ENCODE measurements at places on chromosomes 7 and 10.
A peak's percentile ranks its signal among the peaks of the same experiment; 100 is the strongest.

- no peak for DNase-seq
Observed at GRCh38 chr7:85512790-85513189, 325.9 kb upstream of the SEMA3D start.

DNA sequence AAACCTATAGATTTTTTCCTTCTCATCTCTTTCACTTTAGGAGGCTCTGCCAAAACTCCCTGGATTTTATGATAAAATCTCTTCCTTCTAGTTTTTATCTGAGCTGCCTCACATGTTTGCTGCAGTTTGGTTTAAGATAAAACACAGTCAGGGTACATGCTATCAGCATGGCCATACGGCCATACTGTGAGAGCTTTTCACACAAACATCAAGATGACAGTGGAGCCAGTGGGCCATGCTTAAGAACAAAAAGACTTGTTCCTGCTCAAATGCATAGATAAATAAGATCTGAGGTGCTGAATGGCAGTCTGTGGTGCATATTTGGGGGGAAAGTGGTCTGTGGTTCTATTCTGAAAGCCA, 91.0 kb downstream of the ELMO1 start:
- no peak for DNase-seq

DNA sequence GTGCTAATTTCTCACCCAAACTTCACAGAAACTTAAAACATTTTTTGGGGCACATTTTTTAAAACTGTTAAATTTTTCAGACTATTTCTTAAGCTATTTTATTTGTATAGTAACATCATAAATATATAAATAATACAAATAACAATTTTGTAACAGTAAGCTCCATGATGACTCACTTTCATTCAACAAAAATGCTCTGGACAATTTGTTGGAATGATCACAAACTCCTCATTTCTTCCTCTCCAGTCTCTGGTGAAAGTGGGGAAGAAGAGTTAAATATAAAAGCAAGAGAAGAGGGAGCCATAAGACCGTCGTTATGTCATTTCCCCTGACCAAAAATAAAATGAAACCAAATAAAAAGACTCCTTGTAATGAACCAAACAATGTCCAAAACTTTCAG, 162.4 kb downstream of the AGMO start:
- no peak for DNase-seq

GRCh38 chr7:35755711-35756110, 45.1 kb upstream of the SEPTIN7 start:
- no peak for DNase-seq

DNA sequence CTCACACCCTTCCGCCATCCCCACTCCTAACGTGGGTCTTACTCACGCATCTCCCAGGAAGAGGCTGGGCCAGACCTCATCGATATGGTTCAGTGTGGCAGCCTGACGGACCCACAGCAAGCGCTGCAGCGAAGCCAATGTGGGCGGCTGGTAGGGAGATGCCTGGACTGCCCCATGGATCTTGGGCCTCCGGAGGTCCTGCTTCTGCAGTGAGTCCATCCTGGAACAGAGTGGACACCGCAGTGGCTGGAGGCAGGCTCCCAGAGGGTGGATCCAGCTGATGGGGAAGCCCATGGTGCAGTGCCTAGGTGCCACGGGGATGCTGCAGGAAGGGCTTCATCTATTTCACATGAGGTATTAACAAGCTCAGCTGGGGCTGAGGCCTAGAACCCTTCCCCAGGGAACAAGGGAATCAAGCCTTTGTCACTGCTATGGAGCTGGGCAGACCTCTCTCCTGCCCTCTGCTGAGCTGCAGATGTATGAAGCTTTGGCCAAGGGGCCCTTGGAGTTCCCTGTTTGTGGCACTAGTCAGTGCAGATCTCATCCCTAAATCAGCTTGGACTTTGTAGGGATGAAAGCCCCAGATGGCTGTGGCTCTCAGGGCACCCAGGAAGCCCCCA, 13.7 kb upstream of the SAMD8 start:
- peak; percentile 66 for DNase-seq

DNA sequence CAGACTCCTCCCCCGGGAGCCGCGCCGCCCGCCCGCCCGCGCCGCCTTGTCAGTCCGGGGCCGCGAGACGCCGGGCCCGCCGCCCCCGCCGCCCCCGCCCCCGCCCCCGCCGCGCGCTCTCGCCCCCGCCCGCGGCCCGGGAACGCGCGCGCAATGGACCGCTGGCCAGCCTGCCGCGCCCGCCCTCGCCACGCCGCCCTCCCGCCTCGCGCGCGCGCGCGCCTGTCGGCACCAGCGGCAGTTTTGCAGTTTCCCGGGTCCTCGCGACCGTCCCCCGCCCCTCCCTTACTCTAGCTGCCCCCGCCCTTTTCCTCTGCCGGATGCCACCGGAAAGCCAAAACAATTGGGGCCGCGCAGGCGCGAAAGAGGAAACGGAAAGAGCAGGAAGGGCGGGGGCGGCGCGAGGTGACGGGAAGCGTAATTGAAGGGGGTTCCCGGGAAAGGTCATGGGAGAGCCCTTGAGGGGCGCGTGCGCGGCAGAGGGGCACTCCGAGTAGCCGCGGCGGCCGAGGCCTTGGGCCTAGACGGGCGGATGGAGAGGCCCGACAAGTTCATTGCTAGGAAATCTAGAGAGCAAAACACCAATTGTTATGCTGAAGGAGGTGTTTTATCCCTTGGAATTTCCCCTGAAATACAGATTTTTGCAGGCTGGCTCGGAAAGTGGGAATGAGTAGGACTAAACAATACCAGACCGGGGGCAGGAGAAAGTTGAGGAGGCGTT, 400 bp upstream of the KBTBD2 start:
- DNase-seq, result peak; percentile 98

- DNase-seq, result no peak
Observed at GRCh38 chr7:17626235-17626634, 314.1 kb downstream of the SNX13 start.

- no peak for DNase-seq
Observed at GRCh38 chr10:133045556-133046389, 42.0 kb upstream of the ADGRA1 start.

- DNase-seq, result no peak
Observed at GRCh38 chr10:96261930-96262329, 9.4 kb downstream of the BLNK start.

GRCh38 chr7:102427019-102427405, 6.4 kb upstream of the ORAI2 start:
- no peak for DNase-seq

- DNase-seq, result no peak
Observed at GRCh38 chr10:93383562-93383981, 98.6 kb downstream of the MYOF start.

- DNase-seq, result no peak
Observed at GRCh38 chr10:60388116-60388625, 1.5 kb downstream of the ANK3 start.

All from Kasumi-1 (cell line).